ENCODE measurements at places on chromosomes 2 and 18. TPM values are rescaled to one million over a fixed set of nuclear protein-coding genes. Genes with fewer than 3 reads are reported as not detected.
A peak's percentile ranks its signal among the peaks of the same experiment; 100 is the strongest.

ACKR3 gene
- total RNA-seq: 56.3 TPM

GRCh38 chr2:175955136-175955535 lies 46.9 kb downstream of the LNPK start:
- no peak for DNase-seq

DNA sequence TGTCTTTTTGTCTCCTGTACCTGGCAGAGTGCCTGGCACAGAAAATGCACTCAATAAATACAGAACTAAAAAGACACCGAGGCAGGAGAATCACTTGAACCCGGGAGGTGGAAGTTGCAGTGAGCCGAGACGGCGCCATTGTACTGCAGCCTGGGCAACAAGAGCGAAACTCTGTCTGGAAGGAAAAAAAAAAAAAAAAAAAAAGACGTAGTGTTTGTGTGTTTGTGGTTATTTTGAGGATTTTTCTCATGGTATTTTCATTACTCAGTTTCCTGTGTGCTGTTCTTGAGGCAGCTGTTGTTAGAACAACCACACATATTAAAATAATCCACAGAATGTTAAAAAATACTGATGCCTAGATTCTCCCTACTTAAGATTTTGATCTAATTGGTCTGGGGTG lies 519.2 kb upstream of the SPHKAP start:
- DNase-seq: no peak

- no peak for DNase-seq
Measured at GRCh38 chr2:114065731-114066130, 175.8 kb downstream of the ACTR3 start.

DNA sequence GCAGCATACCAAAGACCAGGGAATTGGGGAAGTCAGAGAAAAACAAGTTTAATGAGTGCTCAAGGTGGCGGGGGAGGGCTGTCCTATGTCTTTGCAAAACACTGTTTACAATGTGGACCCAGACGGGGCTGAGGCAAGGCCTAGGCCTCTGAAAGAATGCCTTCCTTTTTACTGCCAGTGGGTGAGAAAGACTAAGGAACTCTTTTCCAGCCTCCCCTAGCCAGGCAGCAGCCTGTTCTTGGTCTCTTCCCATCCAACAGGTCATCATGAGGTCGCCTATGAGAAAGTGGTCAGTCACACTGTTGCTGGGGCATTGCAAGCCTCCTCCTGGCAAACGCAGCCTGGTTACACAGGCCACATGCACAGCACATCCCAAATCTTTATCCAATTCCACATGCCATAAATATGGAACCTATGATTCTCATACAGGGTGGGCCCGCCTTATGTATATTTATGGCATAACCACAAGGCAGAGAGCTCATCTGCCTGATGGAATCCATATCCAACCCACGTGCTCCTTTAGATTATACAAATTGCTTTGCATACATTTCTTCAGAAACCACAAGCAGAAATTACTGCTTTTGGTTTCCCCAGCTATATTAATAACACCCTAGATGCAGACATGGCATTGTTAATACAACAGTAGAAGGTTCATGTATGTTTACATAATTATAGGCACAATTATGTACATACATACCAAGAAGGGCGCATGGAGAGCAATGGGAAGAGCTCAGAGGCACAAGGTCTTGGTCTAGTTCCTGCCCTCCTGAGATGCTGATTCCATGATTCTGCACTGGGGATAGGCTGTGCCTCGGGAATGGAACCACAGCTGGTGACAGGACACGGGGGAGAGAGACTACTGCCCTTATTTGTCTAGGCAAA lies 48.6 kb downstream of the NRP2 start:
- no peak for DNase-seq

DNA sequence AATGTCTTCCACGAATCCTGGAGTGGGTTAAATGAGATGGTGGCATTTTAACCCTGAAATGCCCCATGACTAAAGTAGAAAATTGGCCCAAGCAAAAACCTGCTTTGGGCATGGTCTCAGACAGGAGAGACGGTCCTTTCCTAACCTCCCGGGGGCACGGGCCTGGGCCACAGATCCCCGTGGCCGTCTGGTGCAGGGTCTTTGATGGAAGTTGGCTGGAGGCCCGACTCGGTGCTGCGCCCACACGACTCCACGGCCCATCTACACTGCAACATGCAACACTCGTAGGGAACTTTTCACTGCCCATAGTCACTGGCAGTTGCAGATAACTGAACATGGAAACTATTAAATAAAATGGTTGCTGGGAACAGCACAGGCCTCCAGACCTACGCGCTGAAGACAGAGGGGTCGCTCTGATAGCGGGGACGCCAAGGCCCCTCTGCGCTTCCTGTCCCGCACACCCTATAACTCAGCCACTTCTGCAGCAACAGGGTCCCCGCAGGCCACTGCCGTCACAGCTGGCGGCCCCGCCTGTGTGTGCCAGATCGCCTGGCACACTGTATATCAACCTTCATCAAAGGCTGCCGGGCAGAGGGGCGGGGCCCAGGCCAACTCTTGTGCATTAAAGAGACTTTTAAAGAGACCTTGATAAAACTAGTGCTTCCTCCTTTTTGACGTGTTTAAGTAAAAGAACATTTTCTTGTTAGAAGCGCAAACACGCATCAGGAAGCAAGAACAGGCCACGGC lies 214.1 kb downstream of the TWIST2 start:
- no peak for DNase-seq

ACTG2 gene
- 3.8 TPM for total RNA-seq

- DNase-seq: no peak
Measured at GRCh38 chr2:215841175-215841816, 172.1 kb downstream of the MREG start.

GRCh38 chr2:165087933-165088901 lies 115.6 kb downstream of the SCN3A start:
- DNase-seq: no peak

DNA sequence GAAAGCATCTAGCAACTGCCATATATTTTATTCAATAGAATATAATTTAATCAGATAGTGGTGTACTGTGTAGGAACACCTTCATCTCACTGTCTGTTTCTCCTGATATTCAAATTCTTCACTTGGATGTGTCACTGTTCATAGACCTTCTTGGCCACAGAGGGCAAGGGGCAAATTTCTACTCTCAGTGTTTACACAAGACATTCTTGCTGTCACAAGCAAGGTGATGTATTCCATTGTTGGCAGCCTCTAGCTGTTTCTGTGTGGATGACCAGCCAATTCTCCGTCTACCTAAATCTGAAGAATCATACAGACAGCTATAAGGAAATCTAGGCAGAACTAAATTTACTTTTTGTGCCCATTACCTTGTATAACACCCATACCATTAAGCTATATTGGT lies 948.3 kb downstream of the CNTNAP5 start:
- DNase-seq: no peak

GRCh38 chr2:138110453-138111083 lies 146.3 kb downstream of the HNMT start:
- DNase-seq: no peak

DNA sequence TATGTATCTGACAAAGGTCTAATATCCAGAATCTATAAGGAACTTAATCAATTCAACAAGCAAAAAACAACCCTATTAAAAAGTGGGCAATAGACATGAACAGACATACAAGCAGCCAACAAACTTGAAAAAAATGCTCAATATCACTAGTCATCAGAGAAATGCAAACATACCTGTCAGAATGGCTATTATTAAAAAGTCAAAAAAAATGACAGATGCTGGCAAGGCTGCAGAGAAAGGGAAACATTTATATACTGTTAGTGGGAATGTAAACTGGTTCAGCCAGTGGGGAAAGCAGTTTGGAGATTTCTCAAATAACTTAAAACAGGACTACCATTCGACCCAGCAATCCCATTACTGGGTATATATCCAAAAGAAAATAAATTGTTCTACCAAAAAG lies 21.6 kb downstream of the SESTD1 start:
- DNase-seq: no peak

TXNDC2 gene
- total RNA-seq: not detected

DNA sequence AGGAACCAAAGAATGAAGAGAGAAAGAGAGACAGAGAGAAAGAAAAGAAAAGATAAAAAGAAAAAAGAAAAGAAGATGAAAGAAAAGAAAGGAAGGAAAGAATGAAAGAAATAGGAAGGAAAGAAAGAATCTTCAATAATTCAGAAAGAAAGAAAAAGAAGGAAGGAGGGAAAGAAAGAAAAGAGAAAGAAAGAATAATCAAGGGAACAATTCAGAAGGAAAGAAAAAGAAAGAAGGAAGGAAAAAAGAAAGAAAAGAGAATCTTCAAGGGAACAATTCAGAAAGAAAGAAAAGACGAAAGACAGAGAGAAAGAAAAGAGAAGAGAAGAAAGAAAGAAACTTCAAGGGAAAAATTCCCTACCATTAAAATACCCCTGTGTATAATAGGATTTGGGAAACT lies 5.6 kb upstream of the KCTD1 start:
- DNase-seq: no peak

LOXHD1 gene
- 0.71 TPM for total RNA-seq

SLC16A14 gene
- 3.1 TPM for total RNA-seq

DNA sequence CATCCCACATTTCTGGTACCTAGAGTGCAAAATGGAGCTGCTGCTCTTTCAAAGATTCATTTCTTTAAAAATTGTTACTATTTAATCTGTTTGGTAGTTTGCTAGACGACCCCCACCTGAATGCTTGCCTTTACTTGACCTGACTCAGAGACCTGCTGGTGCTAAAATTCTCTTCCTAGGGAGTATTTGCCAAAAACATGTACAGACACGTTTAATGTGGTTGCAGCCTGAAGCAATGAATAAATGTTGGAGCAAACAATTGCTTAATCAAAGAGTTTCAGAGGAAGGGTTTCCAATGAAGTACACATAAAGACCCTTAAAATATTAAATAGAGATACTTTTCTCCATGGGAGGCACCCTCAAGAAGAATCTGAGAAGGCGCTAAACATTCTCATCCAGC lies 734.4 kb downstream of the CBLN2 start:
- DNase-seq: no peak

COQ10B gene
- 35.3 TPM for total RNA-seq

DNA sequence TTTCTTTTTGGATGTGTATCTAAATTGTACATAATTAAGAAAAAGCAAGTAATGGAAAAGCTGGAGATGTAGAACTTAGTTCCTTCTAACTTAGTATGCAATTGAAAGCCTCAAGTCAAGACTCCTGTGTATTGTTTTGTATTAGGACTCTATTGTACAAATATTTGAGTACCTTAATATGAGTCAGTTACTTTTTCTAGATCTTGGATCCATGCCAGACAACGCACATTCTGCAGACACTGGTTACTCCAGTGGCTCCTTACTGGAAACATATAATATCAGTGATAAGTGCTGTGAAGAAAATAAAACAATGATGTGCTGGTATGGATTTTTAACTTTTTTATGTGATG lies 1.5 kb downstream of the SLC39A10 start:
- DNase-seq: no peak

DNA sequence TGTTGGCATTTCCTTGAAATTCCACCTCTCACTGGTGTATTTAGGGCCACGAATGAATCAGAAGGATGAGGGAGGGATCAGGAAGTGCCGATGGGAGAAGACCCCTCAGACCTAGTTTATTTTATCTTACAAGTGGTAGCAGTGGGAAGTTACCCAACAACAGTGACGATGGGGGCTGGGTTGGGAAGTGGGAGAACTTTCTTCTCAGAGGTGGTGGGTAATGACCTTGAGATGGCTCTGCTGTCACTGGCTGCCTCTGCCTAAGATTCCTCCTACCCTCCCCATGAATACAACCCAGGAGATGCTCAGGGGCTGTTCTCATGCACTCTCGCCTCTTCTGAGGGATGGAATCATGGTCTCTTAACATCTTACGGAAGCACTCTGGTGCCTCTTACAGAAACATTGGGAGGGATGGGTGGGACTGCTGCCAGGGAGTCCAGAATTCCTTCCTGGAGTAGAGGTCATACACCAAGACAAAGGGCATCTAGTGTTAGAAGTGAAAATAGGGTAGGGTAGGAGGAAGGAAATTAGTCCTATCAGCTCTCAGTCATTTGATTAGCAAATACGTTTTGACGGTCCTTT lies 58.5 kb upstream of the TXNDC2 start:
- no peak for DNase-seq

FN1 gene
- total RNA-seq: 155 TPM

DNA sequence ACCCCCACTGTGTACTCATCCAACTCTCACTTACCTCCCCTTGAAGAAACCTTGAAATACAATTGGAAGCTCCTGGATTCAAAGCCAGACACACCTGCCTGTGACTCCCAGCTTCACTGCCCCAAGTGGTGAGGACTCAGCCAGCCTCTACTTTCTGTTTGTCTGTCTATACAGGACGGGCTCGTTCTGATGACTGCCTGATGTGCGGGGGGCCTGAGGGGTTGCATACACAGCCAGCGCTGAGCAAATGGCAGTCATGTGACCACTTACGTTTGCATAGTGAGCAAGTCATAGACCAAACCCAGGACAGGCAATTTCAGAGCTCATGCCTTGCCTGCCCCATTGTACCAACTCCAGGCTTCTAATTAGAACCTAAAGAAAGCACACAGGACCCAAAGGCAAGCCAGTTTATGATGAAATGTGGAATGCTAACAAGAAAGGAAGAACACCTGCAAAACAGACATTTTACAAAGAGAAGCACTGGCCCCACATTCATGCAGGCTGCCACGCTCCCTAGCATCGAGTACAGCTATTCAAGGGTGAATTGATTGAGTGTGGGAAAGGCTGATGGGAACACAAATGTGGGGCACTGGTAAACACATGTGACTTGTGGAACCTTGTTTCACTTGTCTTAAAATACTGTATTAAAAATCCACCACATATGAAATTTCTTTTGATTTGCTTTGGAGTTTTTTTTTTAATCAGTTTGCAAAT lies 137.8 kb downstream of the LNPK start:
- no peak for DNase-seq

ARPC2 gene
- 138 TPM for total RNA-seq

GCKR gene
- not detected for total RNA-seq

GRCh38 chr2:12488352-12489318 lies 228.1 kb upstream of the TRIB2 start:
- no peak for DNase-seq

GRCh38 chr2:135893374-135893794 lies 17.1 kb upstream of the MCM6 start:
- DNase-seq: no peak

MRPL19 gene
- 59.8 TPM for total RNA-seq

- DNase-seq: no peak
Measured at GRCh38 chr2:65121-65520, 18.8 kb upstream of the FAM110C start.

SCN2A gene
- total RNA-seq: 0.45 TPM

ZNF532 gene
- total RNA-seq: 74.2 TPM

GRCh38 chr2:219218217-219218731 lies 484 bp downstream of the ABCB6 start:
- DNase-seq: peak; percentile 80

All from heart left ventricle (tissue), 16 donors.